ENCODE measurements at places on chromosomes 7 and 10.

DNA sequence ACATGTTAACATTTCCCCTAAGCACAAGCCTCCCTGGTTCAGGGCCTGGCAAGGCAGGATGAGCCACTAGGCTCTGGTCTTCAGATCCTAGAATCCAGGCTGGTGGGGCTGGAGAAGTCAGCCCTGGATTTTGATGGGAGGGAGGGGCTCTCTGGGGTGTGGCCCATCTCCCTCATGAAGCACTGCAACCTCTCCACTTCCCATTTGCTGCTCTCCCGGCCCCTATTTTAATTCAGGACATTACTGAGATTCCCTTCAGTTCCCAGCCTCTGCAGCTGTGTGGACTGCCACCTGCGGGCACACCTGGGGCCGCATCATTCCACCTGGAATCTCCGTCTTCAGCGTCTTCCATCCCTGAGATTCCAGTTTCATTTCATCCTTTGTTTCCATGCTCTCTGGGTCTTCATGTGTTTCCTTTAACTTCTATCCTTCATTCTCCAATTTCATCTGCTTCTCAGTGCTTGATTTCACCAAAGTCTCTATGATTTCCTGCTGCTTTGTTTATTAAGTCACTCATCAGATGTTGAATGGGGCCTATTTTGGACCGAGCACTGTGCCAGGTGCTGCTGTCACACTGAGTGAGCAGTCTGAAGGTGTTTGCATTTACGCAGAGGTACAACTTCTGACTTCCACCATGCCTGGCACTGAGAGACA, 253.6 kb downstream of the WDR37 start:
- DNase-seq: no peak

- no peak for DNase-seq
Measured at GRCh38 chr10:85831422-85831821, 535.2 kb downstream of the GRID1 start.

GRCh38 chr7:47714669-47715607, 133.0 kb upstream of the TNS3 start:
- no peak for DNase-seq

DNA sequence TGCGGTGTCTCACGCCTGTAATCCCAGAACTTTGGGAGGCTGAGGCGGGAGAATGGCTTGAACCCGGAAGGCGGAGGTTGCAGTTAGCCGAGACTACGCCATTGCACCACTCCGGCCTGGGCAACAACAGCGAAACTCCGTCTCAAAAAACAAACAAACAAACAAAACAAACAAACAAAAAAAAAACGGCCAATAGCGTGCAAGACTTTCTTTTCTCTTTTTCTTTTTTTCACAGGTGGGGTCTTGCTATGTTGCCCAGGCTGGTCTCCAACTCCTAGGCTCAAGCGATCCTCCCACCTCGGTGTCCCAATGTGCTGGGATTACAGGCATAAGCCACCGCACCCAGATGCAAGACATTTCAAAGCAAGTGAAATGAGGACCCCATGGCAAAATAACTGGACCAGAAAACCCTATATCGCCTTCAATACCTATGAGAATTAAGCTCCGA, 1.6 kb downstream of the PSAP start:
- no peak for DNase-seq

DNA sequence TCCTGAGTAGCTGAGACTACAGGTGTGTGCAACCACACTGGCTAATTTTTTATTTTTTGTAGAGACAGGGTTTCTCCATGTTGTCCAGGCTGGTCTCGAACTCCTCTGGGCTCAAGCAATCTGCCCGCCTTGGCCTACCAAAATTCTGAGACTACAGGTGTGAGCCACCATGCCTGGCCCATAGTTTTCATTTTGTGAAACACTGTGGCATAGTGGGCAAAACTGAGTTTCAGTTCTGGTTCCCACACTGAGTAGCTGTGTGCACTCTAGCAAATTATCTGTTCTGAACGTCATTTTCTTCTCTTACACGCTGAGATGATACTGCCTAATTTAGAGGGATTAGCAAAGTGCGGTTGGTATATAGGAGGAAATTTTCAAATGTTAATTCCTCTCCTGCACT, 13.5 kb downstream of the ATP5MK start:
- no peak for DNase-seq

DNA sequence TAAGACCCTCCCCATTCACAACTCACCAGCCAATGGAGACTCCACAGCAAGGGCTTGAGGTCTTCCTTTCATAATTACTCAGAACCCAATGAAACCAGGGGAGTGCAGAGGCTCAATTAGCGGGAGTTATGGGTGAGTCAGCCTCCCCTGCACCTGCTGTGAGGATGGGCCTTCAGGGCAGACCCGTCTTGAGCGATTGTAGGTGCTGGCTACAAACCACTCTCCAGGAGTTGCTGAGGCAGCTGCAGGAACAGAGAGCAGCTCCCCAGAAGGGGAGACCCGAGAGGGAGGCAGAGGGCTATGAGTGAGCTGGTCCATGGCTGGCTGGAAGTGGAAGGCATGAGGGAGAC, 58.5 kb upstream of the SORCS3 start:
- no peak for DNase-seq

All from NCI-H187 (cell line).